Mucosa of descending colon (tissue), 3 donors: ENCODE measurements at places on chromosomes 6 and 20. TPM values are rescaled to one million over a fixed set of nuclear protein-coding genes. Genes with fewer than 3 reads are reported as not detected.

DNA sequence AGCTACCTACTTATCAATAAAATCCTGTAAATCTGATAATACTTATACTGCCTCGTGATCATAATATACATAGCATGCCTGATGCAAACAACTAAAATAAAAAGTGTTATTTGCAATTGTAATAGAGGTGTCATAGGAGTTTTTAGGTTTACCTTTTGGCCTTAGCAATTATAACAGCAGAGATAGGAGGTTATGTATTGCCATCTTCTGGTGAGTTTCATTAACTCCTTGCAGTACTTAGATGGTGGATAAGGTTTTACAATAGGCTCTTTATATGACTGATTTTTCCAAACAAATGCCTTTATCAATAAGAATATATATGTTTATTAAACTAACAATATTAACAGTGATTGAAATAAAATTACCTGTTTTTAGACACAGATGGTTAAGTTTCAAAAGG, 27.8 kb upstream of the MYCT1 start:
- no peak for DNase-seq

GRCh38 chr6:66849843-66850242, 1142.8 kb upstream of the EYS start:
- no peak for DNase-seq

DNA sequence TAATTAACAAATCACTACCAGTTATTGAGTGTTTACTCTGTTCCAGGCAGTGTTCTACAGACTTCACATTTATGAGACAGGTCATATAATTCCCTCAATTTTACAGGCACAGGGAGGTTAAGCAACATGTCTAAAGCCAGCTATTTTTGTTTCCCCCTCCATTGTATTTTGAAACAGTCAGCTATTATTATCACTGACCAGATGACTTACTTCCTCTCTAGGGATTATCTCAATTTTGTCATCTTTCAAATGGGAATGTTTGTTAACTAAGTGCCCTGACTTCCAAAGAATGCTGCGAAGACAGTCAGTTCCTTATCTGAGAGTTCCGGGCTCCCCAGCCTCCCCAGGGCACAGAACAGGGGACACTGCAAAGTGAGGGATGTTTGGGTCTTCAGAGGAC, 5.6 kb upstream of the CNPY3 start:
- no peak for DNase-seq

- DNase-seq = no peak
Measured at GRCh38 chr20:50023116-50023805, 40.5 kb downstream of the SNAI1 start.

DNA sequence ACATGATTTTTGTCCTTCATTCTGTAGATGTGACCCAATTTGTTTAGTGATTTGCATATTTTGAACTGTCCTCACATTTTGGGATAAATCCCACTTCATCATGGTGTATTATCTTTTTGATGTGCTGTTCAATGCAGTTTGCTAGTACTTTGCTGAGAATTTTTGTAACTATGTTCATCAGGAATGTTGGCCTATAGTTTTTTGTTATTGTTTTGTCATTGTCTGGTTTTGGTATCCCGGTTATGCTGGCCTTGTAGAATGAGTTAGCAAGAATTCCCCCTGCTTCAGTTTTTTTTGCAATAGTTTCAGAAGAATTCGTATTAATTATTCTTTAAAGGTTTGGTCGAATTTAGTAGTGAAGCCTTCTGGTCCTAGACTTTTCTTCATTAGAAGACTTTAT, 11.9 kb downstream of the KIF25 start:
- no peak for DNase-seq

- peak; percentile 49 for DNase-seq
Measured at GRCh38 chr6:41568585-41569384, 22.6 kb downstream of the FOXP4 start.

DNA sequence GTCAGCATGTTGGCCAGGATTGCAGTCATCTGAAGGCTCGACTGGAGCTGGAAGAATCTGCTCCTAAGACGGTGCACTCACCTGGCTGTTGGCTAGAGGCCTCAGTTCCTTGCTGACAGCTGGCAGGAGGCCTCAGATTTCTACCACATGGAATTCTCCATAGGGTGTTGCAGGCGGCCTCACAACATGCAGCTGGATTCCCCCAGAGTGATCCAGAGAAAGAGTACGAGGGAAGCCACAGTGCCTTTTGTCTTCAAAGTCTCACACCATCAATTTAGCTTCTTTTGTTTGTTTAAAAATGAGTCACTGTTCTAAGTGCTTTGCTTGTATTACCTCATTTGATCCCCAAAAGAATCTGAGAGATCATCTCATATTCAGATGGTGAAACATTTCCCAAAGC, 65.5 kb upstream of the FYN start:
- no peak for DNase-seq

CASS4 gene
- 0.61 TPM for total RNA-seq

PROKR2 gene
- not detected for total RNA-seq

GPX6 gene
- total RNA-seq = not detected

- no peak for DNase-seq
Measured at GRCh38 chr6:91267246-91267645, 680.4 kb upstream of the MAP3K7 start.

GRCh38 chr6:138656364-138657064, 117.1 kb upstream of the CCDC28A start:
- no peak for DNase-seq
